Natural killer cell treated with Interleukin-12 subunit alpha and Interleukin-12 subunit beta and Interleukin-15 and Interleukin-18, amount 100 ng/mL, for 72 hours (primary cell): ENCODE measurements at places on chromosomes 5 and 9. TPM values are rescaled to one million over a fixed set of nuclear protein-coding genes. Genes with fewer than 3 reads are reported as not detected.

SUB1 gene
- 195 TPM for total RNA-seq

PRLR gene
- not detected for total RNA-seq

SOHLH1 gene
- not detected for total RNA-seq

SLC36A3 gene
- total RNA-seq = not detected

NR2F1 gene
- total RNA-seq = not detected

RFK gene
- 11.9 TPM for total RNA-seq

NRARP gene
- 0.88 TPM for total RNA-seq

FLT4 gene
- total RNA-seq = 0.47 TPM

MEGF10 gene
- not detected for total RNA-seq

N4BP3 gene
- 0.20 TPM for total RNA-seq
